Stimulated activated CD8-positive, alpha-beta memory T cell treated with anti-CD3 and anti-CD28 coated beads, Interleukin-4, amount 100 ng/mL, for 48 hours (primary cell): ENCODE measurements at places on chromosomes 6 and 20.

DNA sequence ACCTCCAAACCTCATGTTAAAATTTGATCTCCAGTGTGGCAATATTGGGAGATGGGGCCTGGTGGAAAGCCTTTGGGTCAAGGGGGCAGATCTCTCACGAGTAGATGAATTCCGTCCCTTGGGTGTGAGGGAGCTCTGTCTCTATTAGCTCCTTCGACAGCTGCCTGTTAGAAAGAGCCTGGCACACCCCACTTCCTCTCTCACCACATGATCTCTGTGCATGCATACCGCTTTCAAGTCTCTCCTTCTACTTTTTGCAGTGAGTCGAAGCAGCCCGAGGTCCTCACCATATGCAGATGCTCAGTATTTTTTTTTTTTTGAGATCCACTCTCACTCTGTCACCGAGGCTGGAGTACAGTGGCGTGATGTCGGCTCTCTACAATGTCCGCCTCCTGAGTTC is 176.9 kb downstream of the SYNDIG1 start:
- no peak for DNase-seq

- DNase-seq, result no peak
Measured at GRCh38 chr6:37081042-37081607, 75.7 kb downstream of the FGD2 start.

DNA sequence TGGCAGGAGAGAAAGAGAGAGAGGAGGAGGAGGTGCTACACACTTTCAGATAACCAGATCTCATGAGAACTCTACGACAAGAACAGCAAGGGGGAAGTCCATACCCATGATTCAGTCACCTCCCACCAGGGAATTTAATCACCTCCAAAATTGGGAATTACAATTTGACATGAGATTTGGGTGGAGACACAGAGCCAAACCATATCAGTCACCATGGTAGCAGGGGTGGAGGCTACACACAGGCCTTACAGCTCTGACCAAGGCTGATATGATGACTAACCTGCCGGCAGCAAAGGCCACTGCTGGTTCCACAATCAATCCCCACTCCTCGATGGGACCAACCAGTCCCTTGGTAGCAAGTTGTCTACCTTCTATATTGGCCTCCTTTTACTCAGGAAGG is 13.6 kb upstream of the RBM24 start:
- DNase-seq, result no peak

- no peak for DNase-seq
Measured at GRCh38 chr6:101429270-101429669, 35.8 kb downstream of the GRIK2 start.
